ENCODE measurements at places on chromosomes 7 and 10. TPM values are rescaled to one million over a fixed set of nuclear protein-coding genes. Genes with fewer than 3 reads are reported as not detected.

Gene CRPPA
- 0.30 TPM for total RNA-seq

Gene RASSF4
- total RNA-seq: 13.6 TPM

Gene PITX3
- total RNA-seq: not detected

Gene C10orf67
- not detected for total RNA-seq

Gene TMEM273
- not detected for total RNA-seq

Gene INMT
- 3.9 TPM for total RNA-seq

Gene ZMIZ2
- 16.6 TPM for total RNA-seq

Gene PRRT4
- total RNA-seq: 0.14 TPM

Gene WEE2
- total RNA-seq: not detected

Gene GRM8
- total RNA-seq: 2.1 TPM

Gene OR6B1
- total RNA-seq: not detected

Gene DHX32
- total RNA-seq: 43.8 TPM

Gene OPN4
- total RNA-seq: not detected

Gene MPP7
- total RNA-seq: 2.1 TPM

Gene FAM131B
- 11.9 TPM for total RNA-seq

Gene SEC31B
- 3.2 TPM for total RNA-seq

Gene ARHGAP22
- total RNA-seq: 9.1 TPM

Gene MMS19
- 188 TPM for total RNA-seq

- DNase-seq: no peak
Measured at GRCh38 chr10:96419351-96419750, 60.5 kb upstream of the OPALIN start.

GRCh38 chr7:116569737-116570136, 44.9 kb downstream of the CAV1 start:
- no peak for DNase-seq

DNA sequence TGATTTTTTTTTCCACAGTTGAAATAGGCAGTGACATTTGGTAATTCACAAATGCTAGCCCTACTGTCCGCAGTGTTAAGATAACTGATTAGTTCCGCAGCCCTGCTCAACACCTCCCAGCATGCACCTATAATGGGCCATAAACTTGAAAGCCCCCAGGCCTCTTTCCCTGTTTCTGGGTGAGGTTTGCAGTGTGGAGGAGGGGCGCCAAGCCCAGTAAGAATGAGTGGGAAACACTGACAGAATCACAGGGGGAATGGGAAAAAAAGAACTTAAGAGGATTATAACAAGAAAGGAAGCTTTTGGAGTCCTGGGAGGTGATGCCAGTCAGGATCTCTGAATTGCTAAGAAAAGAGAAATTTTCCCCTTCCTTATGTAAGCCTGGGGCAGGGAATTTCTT, 39.6 kb upstream of the SP8 start:
- no peak for DNase-seq

DNA sequence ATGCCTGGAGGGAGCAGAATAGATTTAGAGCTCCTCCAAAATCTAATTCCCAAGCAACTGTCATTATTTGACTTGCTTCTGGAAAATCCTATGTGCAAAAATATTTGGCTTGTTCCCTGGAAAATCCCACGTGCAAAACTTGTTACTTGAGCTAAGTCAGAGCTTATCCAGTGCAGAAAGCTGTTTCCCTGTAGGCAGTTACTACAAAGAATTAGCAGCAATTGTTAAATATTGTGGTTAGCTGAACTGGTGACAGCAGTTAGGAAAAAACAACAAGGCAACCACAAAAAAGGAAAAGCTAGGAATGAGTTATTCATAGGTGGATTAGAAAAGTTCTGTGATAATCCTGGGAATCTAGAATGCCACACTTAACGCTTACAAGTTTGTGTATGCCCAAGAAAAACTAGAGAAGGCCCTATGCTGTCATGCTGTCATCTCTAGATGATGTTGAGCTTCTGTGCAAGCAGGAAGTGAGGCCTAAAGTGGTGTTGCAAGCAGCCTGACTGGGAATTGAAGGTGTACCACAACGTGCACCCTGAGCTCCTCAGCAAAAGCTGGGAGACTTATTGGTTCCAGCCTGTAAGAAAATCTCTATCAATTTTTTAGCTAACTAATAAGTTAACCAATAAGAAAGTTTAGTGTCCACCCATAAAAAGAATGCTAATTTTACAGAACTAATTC, 738.6 kb upstream of the LRRTM3 start:
- DNase-seq: no peak

GRCh38 chr10:26725837-26726727, 28.6 kb downstream of the PDSS1 start:
- DNase-seq: peak; percentile 50

GRCh38 chr10:71608819-71609768, 110.5 kb downstream of the C10orf105 start:
- DNase-seq: peak; percentile 90

DNA sequence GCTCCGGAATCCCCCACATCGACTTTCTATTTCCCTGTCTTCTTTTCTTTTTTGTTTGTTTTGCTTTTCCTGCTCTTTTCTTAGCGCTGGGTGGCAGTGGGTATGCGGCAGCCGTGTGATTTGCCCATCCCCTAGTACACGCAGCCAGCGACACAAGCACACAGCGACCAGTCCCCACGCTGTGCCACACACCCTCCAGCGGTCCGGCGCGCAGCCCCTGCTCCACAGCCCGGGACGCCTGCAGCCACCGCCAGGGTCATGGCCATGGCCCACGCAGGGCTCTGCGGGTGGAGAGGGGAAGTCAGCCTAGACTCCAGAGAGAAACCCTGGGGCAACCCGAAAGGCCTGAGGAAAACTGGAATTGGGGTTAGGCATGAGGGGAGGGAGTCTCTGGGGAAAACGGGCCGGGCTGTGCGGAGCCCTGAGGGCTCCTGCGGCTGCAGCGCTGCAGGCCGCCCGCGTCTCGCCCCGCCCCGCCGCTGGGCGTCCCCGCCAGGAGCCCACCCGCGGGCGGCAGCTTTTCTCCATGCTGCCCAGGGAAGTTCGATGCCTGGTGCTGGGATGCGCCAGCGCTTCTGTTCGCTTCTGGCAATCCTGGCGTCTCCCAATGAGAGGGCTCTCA, 2.5 kb downstream of the CHRM2 start:
- DNase-seq: peak; percentile 51

DNA sequence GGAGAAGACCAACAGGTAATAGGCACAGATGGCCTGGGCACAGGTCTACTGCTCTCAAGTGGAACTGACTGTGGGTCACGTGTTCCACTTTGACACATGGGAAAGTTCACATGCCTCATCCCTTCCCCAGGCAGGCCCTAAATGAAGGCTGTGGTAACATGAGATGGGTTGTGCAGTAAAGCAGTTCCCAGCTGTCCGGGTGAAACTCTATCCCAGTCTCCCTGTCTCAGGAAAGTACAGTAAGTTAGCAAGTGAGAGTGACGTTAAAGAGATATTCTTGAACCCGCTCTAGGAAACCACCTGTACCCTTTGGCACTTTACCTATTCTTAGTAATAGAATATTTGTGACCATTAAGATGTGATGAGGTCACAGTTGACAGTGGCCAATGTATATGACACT, 343.7 kb upstream of the AOAH start:
- no peak for DNase-seq

DNA sequence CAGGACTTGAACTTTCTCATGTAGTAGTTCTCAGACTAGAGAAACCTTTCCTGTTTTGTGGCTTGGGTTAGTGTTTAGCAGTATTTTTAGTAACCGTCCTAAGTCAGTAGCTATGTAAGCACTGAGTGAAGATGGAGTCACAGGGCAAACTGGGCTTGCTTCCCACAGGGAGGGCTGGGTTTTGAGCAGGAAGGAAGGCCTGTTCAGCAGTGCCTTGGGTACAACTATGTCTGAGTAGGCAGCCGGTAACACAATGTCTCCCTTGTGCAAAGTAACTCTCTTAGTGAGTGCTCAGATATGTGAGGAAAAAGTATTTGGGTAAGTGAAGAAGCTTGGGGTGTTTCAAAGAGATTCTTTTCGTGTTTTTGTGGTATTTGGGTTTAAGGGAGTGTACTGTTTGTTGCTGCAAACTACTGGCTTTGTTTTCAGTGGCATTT, 96.4 kb downstream of the CCSER2 start:
- no peak for DNase-seq

GRCh38 chr7:111780527-111780926, 218.2 kb upstream of the IMMP2L start:
- no peak for DNase-seq

GRCh38 chr10:131954356-131954965, 27.3 kb downstream of the BNIP3 start:
- no peak for DNase-seq

DNA sequence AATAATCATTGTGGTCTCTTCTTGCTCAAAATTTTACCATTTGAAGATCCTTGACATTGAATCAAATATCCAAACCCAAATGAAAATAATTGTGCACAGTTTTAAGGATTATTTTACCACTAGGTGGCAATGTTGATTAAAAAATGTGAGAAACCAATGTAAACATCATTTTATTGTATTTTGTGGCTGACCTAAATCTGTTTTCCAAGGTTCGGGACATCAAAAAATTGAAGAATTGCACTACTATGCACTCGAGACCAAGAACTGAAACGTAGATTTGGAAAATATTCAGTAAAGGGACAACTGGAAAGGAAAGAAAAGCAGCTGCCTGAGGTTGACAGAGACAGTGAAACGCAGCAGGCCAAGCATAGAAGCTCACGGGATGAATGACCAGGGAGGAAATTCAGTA, 259.3 kb downstream of the SNX13 start:
- DNase-seq: no peak

GRCh38 chr10:8255301-8255700, 200.8 kb downstream of the GATA3 start:
- no peak for DNase-seq

GRCh38 chr7:49631960-49632359, 141.5 kb upstream of the VWC2 start:
- DNase-seq: no peak

DNA sequence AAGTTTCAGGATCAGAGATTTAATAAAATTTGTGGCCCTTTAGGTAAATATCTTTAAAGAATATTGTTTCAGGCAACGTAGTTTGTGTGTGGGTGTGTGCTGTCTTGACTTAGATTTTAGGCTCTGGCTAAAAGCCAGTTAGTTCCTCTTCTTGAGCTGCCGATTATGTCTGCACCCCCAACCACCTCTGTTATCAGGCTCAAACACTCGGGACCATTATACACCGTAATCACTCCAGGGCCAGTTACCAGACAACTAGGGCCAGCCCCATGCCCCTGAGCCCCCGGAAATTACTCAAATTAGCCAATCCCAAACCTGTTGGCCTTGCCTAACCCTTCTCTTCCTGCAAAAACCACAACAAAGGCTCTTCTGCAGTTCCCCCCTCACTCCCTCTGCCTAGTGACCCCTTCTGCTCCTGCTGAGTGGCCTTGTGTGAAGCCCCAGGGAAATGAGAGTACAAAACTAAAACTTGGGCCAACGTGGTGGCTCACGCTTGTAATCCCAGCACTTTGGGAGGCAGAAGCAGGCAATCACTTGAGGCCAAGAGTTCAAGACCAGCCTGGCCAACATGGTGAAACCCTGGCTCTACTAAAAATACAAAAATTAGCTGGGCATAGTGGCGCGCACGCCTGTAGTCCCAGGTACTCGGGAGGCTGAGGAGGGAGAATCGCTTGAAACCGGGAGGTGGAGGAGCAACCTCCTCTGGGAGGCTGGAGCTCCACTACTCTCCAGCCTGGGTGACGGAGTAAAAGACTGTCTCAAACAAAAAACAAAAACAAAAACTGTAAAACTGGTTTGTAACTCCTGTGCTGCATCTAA, 9.2 kb upstream of the HNRNPF start:
- DNase-seq: no peak

- DNase-seq: no peak
Measured at GRCh38 chr7:27661811-27662489, 733 bp downstream of the HIBADH start.

GRCh38 chr10:90398566-90398965, 459.3 kb downstream of the HTR7 start:
- no peak for DNase-seq

GRCh38 chr7:107638594-107638993, 22.0 kb upstream of the SLC26A4 start:
- no peak for DNase-seq

GRCh38 chr10:124625831-124626238, 118.3 kb downstream of the FAM53B start:
- DNase-seq: no peak

DNA sequence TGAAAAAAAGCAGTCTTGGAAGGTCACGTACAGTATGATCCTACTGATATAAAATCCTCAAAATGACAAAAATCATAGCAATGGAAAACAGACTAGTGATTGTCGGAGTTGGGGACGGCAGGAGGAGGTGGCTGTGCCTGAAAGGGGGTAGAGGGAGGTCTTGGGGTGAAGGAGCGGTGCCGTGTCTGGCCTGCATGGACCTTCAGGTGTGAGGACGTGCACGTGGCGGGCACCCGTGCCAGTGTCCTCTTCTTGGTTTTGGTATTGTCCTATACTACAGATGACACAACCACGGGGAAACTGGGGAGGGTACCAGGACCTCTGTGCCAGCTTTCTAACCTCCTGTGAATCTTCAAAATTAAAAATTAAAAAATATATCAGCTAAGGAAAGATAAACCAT, 73.0 kb downstream of the COBL start:
- DNase-seq: no peak

DNA sequence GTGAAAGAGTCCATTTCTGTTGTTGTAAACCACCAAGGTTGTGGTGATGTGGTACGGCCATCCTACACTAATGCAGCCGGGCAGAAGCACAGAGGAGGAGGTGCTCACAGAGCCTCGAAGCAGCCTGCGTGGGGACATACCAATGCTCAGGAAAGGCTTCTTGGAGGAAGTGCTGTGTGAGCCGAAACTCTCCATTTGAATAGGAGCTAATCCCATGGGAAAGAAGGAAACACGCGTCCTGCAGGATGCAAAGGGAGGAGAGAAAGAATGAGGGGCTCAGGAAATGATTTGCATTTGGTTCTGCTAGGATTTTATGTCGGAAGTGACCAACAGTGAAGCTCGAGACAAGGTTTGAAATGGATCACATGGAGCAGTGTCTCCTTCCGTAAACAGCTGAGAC, 477.9 kb upstream of the ANKRD30A start:
- peak; percentile 17 for DNase-seq

GRCh38 chr10:72697716-72698115, 5.8 kb downstream of the MCU start:
- DNase-seq: no peak

DNA sequence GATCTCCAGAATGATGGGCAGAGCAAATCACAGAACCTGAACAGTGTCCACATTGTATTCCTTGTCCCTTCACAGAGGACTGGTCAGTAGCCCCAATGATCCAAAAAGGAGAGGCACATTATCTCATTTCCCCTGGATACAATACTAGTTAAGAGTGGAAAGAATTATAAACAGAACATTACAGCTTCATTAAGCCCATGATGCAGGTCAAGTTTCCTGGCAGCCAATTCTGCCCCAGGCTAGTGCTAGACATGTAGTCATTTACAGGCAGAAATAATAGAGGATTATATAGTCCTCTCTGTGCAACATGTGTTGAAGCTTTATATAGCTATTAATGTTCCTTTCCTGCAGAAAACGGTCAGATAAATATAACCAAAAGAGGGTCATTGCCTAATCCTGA, 124.3 kb upstream of the WNT16 start:
- DNase-seq: no peak

Data from H7 (cell line).